ENCODE measurements at places on chromosomes 12 and 14. TPM values are rescaled to one million over a fixed set of nuclear protein-coding genes. Genes with fewer than 3 reads are reported as not detected.

The CCDC175 gene
- polyA plus RNA-seq, result not detected

The MDGA2 gene
- 0.30 TPM for polyA plus RNA-seq

The KLRG1 gene
- polyA plus RNA-seq, result 2.7 TPM

The ITPR2 gene
- polyA plus RNA-seq, result 3.8 TPM

The SLC16A7 gene
- polyA plus RNA-seq, result 2.6 TPM

The ABCB9 gene
- 3.1 TPM for polyA plus RNA-seq

GRCh38 chr12:30806989-30807694 lies 52.4 kb upstream of the CAPRIN2 start:
- peak; percentile 58 for DNase-seq

GRCh38 chr12:122949405-122949804 lies 16.9 kb downstream of the ABCB9 start:
- no peak for DNase-seq

DNA sequence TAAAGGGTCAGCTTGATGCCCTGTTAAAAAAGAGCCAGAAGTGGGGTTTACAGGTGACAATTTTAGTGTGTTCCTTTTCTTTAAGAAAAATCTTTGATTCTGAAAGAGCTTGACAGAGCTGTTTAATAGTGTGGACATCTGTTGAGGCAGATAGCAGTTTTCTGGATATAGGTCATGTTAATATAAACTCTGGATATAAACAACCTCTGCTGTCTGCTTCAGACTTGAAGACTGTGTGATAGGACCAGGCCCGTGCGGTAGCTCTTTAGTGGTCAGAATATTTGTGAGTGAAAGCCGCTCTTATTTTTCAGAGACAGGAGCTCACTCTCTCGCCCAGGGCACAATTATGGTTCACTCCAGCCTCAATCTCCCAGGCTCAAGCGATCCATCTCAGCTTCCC lies 439.9 kb upstream of the RGS6 start:
- no peak for DNase-seq

GRCh38 chr12:57276935-57277563 lies 26.1 kb upstream of the STAC3 start:
- DNase-seq, result no peak

GRCh38 chr14:58807191-58807590 lies 169.4 kb downstream of the DACT1 start:
- DNase-seq, result no peak

DNA sequence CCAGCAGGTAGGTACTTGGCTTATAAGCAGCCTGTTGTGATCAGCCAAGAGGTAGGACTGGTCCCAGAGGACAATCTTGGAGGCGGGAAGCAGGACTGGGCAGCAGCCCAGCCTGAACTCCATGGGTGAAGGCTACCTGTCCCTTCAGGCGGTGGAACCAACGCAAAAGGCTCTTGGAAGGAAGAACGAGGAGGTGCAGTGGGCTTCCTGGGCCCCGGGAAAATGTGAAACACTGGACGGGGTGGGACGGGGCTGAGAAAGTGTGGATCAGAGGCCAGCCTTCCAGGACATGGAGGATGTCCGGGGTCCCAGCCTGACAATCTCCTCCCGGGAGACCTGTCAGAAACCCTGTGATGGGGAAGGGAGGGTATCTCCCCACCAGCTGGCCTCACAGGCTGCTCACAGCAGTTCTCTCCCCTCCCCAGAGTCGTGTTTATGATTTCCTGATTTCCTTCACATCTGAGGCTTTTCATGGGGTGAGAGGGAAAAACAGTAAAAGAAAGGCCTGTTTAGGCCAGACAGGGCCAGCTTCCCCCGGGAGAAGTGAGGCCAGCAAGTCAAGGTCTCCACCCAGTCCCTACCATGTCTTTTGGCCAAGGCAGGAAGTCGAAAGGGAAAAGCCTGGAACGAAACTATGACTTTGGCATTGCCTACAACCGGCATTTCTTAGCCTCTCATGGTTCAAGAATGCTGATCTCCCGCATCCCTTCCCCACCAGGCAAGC lies 11.3 kb downstream of the CMKLR1 start:
- peak; percentile 51 for DNase-seq

GRCh38 chr14:47846008-47846407 lies 170.6 kb upstream of the MDGA2 start:
- DNase-seq, result no peak

DNA sequence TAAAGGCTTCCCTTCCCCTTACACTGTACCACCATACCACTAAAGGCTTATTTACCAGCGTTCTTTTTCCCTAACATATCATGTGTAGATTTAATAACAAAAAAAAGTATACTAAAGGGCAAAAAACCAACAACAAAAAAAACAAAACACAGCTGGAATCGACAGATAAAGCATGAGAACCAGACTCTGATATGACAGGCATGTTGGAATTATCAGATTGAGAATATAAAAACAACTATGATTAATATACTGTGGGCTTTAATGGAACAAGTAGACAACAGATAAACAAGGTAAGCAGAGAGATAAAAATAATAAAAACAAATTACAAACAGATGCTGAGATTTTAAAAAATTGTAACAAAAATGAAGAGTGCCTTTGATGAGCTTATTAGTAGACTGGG lies 754.1 kb upstream of the MDGA2 start:
- DNase-seq, result no peak

GRCh38 chr12:52494518-52494917 lies 1.5 kb upstream of the KRT6A start:
- DNase-seq, result no peak

- peak; percentile 87 for DNase-seq
Observed at GRCh38 chr12:48890657-48891418, 25.2 kb upstream of the RND1 start.

DNA sequence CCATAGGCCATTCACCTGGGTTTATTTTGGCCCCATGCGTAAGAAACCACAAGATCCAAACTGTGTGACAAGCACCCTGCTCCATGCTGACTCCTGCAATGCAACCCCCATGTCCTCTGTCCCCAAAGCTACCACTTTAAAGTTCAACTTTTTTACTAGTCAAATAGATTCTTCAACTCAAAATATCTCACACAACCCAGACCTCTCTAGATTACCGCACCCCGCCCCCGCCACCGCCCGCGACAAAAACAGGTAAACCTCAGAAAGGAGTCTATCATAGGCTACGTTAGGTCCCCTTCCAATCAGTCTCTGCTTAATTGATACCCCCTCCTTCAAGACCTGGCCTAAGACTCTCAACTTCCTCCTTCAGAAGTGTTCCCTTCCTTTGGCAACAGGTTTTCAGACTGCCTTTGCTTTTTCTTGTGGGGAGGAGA lies 2.2 kb downstream of the ZFP36L1 start:
- DNase-seq, result peak; percentile 44

DNA sequence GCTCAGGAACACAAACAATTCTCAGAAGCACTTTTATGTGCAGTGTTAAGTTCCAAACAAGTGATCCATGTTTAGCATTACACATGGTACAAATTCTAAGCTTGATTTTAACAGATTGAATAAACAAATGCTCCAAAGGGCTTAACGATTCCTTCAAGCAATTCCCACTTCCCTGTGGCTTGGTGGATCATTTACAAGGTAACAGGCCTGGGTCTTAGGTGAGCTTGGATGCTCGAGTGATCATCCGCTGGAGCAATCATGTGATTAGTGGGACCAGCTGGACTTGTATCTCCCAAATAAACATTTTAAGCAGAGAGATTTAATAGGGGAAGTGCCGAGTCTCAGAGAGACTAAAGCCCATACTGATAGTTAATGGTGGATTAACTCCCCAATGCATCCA lies 70.7 kb downstream of the CALM1 start:
- no peak for DNase-seq

GRCh38 chr12:107369679-107370078 lies 276.3 kb upstream of the CRY1 start:
- DNase-seq, result no peak

DNA sequence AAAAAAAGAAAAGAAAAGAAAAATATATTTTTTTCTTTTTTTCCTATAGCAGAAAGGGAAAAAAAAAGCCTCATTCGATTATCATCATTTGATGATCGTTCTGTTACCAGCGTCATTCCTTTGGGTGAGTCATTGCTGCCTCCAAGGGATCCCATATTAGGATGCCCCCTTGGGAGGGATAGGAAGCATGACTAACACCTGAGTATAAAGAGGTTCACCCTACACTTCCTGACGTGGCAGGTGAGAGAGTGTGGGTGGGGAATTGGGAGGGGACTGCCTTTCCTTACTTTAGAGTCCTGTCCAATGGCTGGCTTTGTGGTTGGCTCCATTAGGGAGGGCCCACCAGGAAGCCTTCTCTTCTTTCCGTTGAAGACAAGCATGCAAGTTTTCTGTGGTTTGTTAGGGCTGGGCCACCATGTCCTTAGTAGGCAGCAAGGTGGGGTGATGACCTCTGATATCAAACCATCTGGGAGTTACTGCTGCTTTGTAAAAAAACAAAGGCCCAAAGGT lies 56.1 kb upstream of the FUT8 start:
- no peak for DNase-seq

DNA sequence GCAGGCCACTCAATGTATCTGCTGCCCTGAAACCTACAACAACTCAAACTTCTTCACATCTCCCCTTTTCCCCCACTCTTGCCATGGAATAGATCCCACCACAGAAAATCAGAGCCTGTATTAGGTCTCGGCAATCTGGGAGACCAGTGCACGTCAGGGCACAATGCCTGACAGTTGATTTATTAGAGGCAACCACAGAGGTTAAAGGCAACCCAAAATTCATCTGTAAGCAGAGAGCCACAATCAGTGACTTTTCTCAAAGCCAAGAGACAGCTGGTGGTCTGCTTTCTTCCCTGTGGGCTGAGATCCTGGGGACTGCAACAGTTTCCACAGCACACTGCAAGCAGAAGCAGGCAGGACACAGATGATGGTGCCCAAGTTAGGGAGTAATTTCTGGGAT lies 169.0 kb upstream of the NTF3 start:
- DNase-seq, result no peak

GRCh38 chr14:102046337-102047278 lies 40.2 kb downstream of the HSP90AA1 start:
- peak; percentile 91 for DNase-seq

GRCh38 chr12:41496009-41496408 lies 307.9 kb downstream of the PDZRN4 start:
- DNase-seq, result no peak

- DNase-seq, result no peak
Observed at GRCh38 chr12:116731801-116732200, 6.1 kb downstream of the SPRING1 start.

DNA sequence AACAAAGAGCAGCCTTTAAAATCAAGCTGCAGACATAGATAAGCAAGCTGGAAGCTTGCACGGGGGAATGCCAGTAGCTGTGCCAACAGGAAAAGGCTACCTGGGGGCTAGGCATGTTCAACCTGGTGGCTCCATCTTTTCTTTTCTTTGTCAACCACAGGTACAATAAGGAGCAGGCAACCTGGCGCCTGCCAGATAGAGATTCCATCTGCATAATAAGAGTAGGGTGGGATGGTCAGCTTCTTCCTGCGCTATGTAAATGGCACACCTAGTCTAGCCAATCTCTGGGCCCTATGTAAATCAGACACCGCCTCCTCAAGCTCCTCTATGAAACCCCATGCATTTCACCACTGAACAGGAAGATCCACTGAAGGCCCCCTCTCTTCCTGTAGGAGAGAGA lies 87.4 kb upstream of the PKP2 start:
- DNase-seq, result no peak

DNA sequence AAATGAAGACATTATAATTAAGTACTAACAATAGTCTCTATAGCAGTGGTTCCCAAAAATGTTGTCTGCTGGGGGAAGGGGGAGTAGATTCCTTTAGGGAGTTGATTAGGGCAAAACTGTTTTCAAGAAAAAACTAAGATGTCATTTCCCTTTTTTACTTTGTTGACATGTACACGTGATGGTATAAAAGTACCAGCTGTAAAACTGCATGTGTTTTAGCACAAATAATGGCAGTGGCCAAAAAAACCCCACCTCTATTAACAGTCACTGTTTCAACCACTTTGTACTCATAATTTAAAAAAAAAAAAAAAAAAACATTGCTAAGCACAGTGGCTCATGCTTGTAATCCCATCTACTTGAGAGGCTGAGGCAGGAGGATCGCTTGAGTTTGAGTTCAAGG lies 61.7 kb downstream of the PPP1R12A start:
- no peak for DNase-seq

GRCh38 chr12:91367234-91367849 lies 184.7 kb upstream of the DCN start:
- peak; percentile 56 for DNase-seq

DNA sequence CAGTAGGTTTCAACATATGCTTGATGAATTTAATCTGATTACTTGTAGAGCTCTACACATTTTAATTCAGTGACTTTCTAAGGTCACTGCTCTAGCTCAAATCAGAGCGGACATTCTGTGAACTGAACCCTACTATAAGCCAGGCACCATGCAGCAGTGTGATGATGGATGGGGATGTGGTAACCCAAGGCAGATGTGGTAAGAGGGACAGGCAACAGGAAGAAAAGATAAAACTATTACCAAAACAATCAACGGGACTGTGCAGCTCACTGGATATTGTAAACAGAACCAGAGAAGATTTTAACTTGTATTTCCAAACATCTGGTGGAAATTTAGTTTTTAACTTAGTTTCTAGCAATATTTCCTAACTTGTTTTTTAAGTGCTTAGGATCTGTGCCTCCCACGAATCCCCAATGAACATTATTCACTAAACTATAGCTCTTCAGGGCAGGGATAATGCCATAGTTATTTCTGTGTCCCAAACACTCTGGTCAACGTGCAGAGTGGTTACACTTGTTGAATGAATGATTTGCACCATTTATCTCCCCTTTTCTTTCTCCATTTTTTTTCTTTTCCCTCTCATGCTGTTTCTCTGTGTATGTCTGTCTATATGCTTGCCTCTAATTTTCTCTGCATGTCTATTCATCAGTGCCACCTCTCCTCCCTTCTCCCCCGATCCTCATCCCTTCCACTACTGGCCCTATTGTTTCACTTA lies 3.0 kb downstream of the ERO1A start:
- DNase-seq, result no peak

GRCh38 chr14:64951291-64951690 lies 8.7 kb upstream of the GPX2 start:
- no peak for DNase-seq

GRCh38 chr12:48074266-48074665 lies 31.6 kb downstream of the SENP1 start:
- no peak for DNase-seq

GRCh38 chr12:1222858-1223639 lies 232.0 kb downstream of the ERC1 start:
- DNase-seq, result no peak

DNA sequence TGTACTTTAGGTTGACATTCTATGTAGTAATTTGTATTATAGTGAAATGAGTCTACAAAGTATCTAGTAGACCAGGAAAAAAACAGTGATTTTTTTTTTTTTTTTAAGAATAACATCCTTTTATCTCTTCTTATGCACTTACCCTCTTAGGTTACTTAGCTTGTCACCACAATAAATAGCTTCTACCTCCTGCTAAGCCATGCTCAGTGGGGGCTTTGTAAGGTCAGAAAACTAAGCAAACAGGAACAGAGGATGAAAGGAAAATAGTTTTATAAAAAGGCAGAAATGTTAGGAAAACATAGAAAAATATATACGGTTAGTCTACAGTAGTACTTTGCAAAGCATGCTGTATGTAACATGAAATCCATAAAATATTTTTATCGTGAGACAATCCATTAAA lies 385.3 kb upstream of the ATXN7L3B start:
- DNase-seq, result no peak
